ENCODE measurements at places on chromosomes 5 and 9. TPM values are rescaled to one million over a fixed set of nuclear protein-coding genes. Genes with fewer than 3 reads are reported as not detected.

C1QTNF3 gene
- polyA plus RNA-seq = not detected

CKMT2 gene
- polyA plus RNA-seq = not detected

MACROH2A1 gene
- polyA plus RNA-seq = 443 TPM

HNRNPA0 gene
- polyA plus RNA-seq = 10.8 TPM

TMEM171 gene
- not detected for polyA plus RNA-seq

CD14 gene
- polyA plus RNA-seq = 2,434 TPM

- H3K4me1 ChIP-seq = no peaks in the 10 kb centered on the region
- no peaks in the 10 kb centered on the region for H3K36me3 ChIP-seq
- H3K27ac ChIP-seq = no peak overlapping the region
- no peaks in the 10 kb centered on the region for H3K27me3 ChIP-seq
- DNase-seq = no peak
- H3K4me3 ChIP-seq = no peak overlapping the region
Measured at GRCh38 chr9:8680157-8680556, 880.6 kb upstream of the DMAC1 start.

GRCh38 chr9:19895006-19895405 is 106.2 kb upstream of the SLC24A2 start:
- no peaks in the 10 kb centered on the region for H3K27me3 ChIP-seq
- no peaks in the 10 kb centered on the region for H3K4me1 ChIP-seq
- H3K36me3 ChIP-seq = no peaks in the 10 kb centered on the region
- no peak for DNase-seq
- H3K4me3 ChIP-seq = no peak overlapping the region
- H3K27ac ChIP-seq = no peak overlapping the region

DNA sequence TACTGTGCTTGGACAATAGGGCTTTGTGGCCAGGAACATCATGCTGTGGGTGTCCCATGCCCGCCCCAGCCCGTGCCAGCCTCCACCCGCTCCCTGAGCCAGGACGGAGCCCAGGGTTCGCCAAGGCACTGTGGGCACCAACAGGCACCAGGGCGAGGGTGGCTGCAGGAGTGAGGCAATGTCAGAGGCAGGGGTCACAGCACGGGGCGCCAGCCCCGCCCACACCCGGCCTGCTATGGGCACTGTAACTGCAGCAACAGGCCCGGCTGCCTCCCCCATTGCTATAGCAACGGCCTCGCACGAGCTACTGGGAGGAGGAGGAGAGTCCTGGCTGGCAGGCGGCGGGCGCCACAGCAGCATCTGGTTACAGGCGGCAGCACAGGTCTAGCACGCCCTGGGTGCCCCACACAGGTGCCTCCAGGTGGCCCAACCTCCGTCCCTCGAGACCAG is 2.5 kb downstream of the ABCA2 start:
- H3K36me3 ChIP-seq = no peaks in the 10 kb centered on the region
- H3K27me3 ChIP-seq = no peaks in the 10 kb centered on the region
- no peak overlapping the region for H3K27ac ChIP-seq
- H3K4me1 ChIP-seq = peaks cover 43% of the 10 kb centered on the region

GRCh38 chr9:98034593-98035546 is 21.7 kb upstream of the NANS start:
- peaks cover 4% of the 10 kb centered on the region for H3K4me1 ChIP-seq
- H3K27me3 ChIP-seq = no peaks in the 10 kb centered on the region
- H3K27ac ChIP-seq = no peak overlapping the region

DNA sequence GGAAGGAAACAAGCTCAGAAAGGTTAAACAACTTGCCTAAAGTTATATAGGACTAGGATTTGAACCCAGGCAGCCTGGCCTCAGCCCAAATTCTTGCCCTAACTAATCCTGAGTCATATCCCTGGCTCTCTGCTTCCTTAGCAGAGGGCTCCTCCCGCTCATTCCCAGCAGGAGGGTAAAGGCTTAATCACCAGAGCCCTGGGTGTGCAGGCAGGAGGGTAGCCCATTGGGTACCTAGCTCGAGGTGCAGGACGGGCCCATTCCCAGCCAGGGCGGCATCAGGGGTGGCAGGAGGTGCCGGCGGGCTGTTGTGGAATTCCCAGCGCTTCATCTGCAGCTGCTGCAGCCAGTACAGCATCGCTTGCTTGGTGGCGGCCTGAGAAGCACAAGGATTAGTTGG is 3.9 kb downstream of the TBC1D2 start:
- H3K4me3 ChIP-seq = no peak overlapping the region
- peaks cover under 1% of the 10 kb centered on the region for H3K36me3 ChIP-seq
- peaks cover 84% of the 10 kb centered on the region for H3K4me1 ChIP-seq
- peak; percentile 57 for DNase-seq
- no peaks in the 10 kb centered on the region for H3K27me3 ChIP-seq

DNA sequence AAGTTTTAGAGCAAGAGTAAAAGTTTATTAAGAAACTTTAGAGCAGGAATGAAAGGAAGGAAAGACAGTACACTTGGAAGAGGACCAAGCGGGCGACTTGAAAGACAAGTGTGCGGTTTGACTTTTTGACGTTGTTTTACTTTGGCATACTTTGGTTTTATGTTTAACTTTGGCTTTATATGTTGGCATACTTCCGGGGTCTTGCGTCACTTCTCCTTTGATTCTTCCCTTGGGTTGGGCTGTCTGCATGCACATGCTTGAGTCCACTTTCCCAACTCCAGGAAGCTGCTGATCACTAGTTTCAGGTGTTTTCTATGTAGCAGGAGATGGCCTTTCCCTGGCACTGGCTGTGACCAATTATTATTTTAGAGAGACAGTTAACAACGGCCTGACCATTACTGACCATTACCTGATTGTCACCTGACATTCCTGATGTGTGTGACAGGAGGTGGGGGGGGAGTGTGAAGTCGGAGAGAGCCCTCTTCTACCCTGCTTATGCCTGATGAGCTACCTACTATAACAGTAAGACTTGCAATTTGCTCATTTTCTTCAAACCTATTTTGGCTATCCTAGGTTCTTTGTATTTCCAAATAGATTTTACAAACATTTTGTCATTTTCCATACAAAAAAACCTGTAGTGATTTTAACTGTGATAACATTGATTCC is 45.5 kb downstream of the TNFSF8 start:
- peak; percentile 27 for DNase-seq
- H3K4me1 ChIP-seq = peaks cover 21% of the 10 kb centered on the region
- H3K27me3 ChIP-seq = no peaks in the 10 kb centered on the region
